ENCODE measurements at places on chromosomes 1 and 21.

- no peak for DNase-seq
These were observed 18.3 kb upstream of the C1orf53 start for GRCh38 chr1:197884173-197884572.

DNA sequence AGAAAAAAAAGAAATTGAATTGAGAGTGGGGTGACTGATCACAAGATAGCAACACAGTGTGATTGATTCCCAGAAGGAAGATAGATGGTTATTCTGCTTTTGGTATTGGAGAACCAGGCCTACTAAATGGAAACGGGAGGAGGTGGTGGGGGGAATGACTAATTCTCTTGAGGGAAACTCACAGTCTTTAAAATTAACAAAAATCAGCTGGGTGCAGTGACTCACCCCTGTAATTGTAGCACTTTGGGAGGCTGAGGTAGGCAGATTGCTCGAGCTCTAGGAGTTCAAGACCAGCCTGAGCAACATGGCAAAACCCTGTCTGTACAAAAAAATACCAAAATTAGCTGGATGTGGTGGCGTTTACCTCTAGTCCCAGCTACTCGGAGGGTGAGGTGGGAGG, 134.6 kb upstream of the PDE4B start:
- no peak for DNase-seq

- DNase-seq = no peak
These were observed 34.6 kb downstream of the TFF3 start for GRCh38 chr21:42280356-42281180.

GRCh38 chr1:198558402-198558801, 17.9 kb upstream of the ATP6V1G3 start:
- no peak for DNase-seq

DNA sequence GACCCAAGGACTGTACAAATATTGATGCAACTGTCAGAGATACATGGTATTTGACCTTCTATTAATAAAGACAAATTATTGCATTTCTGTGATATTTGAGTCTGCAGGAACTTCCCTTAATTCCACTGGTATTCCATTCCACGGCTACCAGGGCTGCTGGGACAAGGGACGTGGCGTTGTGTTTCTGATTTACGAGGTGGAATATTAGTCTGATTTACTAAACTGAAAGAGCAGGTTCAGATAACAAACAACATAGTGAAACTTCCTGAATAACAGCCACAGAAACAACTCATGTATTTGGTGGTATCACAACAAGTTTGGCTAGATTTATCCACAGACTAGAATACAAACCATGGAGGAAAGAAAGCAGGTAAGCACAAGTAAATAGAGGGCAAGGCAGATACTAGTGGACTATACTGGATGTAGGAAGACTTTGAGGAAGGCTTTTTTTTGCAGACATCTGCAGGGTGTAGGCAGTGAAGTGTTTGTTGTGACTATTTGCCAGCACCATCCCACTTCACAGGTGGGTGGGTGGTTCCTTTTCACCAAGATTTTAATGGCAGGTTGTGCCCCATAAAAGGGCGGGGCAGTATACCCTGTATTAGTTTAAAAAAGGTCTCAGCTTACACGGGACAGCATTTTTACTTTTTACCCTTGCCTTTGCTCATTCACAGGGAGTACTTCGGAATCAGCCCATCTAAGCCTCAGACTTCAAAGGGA, 100.4 kb downstream of the FGGY start:
- DNase-seq = no peak

- no peak for DNase-seq
These were observed 23.6 kb downstream of the VAMP4 start for GRCh38 chr1:171718216-171718615.

DNA sequence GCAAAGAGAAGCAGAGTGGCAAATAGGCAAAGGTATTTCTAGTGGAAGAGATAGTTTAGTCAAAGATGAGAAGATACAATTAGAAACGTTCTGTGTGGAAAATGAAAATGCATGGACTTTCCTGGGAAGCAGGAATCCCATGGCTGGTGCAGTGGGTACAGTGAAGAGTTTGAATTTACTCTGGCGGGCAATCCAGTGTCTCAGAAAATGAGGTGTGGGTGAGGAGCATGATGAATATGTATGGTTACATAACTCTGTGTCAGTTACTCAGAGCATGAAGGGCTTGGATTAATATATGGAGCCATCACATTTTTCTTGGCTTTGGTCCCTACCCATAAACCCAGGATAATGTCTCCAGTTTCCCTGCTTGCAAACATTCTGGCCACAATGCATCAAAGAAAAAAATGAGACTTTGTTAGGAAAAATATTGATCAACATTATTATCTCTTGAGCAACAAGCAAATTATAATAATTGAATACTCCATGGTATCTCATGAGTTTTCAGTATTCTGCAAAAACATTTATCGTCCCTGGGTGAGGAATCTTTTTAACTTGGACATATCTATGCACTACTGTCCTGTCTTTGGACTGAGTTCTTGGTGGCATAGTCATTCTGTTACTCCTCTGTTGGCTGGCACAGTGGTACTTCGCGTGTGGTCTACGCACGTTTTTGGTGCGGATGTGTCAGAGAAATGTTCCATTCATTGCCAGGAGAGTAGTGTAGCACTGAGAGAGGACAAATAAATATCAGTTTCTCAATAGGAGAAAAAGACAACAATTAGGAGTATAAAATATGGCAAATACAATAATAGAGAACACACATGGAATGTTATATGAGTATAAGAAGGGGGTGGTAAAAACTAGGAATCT, 173.7 kb upstream of the C1orf105 start:
- DNase-seq = no peak

DNA sequence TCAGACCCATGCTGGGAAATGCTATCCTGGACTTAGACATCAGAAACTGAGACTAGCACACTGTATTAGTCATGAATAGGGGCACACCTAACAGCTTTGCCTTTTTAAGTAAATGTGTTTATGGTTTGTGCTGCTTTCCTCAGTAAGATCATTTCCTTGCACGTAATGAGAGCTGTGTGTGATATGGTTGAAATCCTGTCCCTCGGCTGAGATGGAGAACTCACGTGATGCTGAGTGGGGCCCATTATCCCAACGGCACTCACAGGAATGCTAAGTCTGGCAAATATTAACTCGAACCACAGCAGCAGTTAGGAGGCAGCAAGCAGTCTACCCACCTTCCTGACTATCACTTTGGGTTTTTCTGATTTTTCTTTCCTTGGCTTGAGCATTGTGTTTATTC, 38.2 kb downstream of the BCL9 start:
- DNase-seq = no peak

DNA sequence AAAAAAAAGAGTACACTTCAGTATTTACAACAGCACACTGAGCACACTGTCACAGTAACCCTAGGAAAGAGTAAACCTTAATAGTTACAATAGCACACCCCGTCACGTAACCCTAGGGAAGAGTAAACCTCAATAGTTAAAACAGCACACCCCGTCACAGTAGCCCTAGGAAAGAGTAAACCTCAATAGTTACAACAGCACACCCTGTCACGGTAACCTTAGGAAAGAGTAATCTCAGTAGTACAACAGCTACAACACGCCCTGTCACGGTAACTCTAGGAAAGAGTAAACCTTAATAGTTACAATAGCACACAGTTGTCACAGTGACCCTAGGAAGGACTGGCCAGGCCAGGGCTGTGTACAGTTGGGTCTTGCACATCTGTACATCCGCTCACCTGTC, 3.0 kb downstream of the CDK11A start:
- no peak for DNase-seq

- no peak for DNase-seq
These were observed 8.3 kb downstream of the TNNT2 start for GRCh38 chr1:201369209-201369608.

DNA sequence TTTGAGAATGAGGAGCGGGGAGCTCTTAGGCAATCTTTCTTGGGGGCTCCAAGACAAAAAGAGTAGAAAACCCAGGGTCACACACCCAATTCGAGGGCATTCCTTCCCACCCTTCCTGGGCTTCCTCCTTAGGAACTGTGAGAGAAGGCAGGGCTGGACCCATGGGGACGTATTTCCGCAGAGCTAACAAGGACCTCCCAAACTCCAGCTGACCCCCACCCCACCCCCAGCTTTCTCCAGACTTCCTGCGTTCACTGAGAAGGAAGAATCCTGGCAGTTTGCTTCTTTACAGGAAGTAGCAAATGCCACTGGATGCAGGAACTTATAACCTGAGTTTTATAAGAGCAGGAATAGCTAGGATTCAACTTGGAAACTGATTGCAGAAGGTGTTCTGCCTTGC, 2.7 kb upstream of the LHX9 start:
- DNase-seq = no peak

DNA sequence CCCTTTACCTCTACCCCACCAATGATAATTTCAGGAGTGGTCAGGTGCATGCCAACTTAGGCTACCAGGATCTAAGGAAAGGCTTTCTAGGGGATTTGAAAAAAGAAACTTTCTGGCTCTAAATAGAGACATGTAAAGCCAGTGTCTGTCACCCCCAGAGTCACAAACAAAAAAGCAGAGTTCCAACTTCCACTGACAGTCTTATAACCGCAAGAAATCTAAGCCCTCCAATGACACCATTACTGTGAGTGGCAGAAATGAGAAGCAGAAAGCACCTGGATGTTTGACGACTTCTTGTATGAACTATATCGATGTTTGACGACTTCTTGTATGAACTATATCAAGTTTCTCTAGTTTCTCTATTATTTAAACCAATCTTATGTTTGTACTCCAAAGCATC, 6.0 kb downstream of the DENND1B start:
- no peak for DNase-seq

- no peak for DNase-seq
These were observed 114.4 kb downstream of the CAMTA1 start for GRCh38 chr1:6899621-6900020.

Measured in activated CD4-positive, CD25-positive, alpha-beta regulatory T cell (primary cell).